A549 treated with AZD2906 at 1 μM for 4 hours (cell line): ENCODE measurements at places on chromosomes 6 and 20. TPM values are rescaled to one million over a fixed set of nuclear protein-coding genes. Genes with fewer than 3 reads are reported as not detected.

The KHDC1L gene
- 0.22 to 0.33 TPM (median 0.26 TPM) in 5 replicates for total RNA-seq

The SLC18B1 gene
- 4.0 to 4.7 TPM (median 4.3 TPM) in 5 replicates for total RNA-seq

The SCUBE3 gene
- total RNA-seq: 0.04 to 0.06 TPM (median 0.05 TPM) in 5 replicates

The CST4 gene
- 0.14 TPM in 1 of 5 replicates, not detected in the others for total RNA-seq

The ELOVL4 gene
- total RNA-seq: 1.4 to 1.7 TPM (median 1.6 TPM) in 5 replicates

The TCP11 gene
- not detected in 5 replicates for total RNA-seq

The MCHR2 gene
- total RNA-seq: not detected in 5 replicates

The BPIFA1 gene
- total RNA-seq: not detected in 5 replicates
